ENCODE measurements at places on chromosomes 11 and 22. TPM values are rescaled to one million over a fixed set of nuclear protein-coding genes. Genes with fewer than 3 reads are reported as not detected.

DNA sequence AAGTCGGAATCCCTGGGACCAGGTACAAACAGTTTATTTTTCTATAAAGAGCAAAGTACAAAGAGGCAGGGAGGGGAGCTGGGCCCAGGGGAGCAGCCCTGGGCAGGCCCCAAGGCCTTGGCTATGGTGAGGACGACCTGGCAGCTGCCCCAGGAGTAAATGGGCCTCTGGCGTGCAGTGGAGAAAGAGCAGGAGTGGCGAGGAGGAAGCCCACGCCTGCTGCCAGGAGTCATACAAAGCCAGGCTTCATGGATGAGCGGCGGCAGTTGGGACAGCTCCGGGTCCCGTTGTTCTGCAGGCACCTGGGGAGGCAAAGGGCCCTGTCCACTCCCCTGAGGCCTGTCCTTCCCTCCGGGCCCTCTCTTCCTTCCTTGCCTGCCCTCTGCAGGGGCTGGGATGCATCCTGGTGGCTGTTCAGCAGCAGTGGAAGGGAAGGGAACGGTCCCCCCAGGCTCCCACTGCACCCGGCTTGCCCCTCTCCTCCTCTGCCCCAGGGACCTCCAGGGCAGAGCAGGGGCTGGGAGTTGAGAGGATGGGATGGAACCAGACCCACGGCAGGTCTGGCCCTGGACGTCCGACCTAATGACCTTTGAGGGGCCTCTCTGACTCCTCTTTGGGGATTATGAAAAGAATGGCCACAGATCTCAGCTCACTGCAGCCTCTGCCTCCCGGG is 11.1 kb downstream of the RAPSN start:
- DNase-seq: no peak

Gene CPT1A
- total RNA-seq: 15.0 TPM

DNA sequence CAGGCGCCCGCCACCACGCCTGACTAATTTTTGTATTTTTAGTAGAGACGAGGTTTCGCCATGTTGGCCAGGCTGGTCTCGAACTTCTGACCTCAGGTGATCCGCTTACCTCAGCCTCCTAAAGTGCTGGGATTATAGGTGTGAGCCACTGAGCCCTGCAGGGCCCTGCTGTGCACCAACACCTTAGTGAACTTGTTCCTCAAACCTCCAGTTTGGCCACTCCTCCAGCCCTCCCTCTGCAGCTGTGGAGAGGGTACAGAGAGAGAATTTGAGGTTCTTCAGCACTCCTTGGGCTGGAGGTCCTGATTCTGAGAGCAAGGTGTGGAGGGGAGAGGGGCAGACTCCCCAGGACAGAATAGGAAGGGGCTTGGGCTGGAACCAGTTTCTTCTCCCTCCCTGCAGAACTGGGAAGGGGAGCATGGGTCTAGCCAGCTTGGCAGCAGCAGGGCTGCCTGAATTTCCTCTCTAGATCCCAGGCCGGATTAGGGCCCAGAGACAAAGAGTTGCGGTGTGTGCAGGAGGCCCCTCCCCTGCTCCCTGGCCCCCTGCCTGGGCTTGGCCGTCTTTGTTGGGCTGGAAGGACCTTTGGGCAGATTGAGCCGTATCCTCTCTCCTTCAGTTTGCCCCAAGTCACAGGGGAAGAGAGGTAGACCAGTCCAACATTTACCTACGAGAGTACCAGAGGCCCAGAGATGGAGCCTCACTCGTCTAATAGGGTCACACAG is 2.3 kb upstream of the PEX16 start:
- no peak for DNase-seq

GRCh38 chr11:833849-834311 is 1.1 kb downstream of the CD151 start:
- no peak for DNase-seq

DNA sequence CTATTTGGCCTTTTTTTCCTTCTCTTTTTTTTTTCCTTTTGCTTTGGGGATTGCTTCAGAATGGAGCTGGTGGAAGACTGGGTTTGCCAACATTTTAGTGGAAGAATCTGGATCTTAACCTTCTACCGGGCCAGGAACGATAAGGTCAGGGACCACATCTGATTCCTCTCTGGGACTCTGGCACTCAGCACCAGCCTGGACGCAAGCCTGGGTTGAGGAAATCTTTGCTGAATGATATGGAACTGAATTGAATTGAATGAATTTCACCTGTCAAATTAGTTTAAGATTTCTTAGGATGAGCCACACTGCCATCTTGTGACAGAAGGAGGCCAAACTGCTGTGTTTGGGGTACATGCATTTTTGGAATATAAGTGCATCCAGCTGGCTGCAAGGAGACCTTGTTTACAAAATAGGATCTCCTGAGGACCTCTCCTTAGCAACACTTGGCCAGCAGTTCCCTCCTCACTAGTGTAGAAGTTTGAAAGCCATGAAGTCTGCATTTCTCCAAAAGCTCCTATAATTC is 30.4 kb downstream of the TPBGL start:
- DNase-seq: peak; percentile 39

Gene FOSL1
- 286 TPM for total RNA-seq

GRCh38 chr11:88414385-88414861 is 76.9 kb upstream of the CTSC start:
- peak; percentile 79 for DNase-seq

Gene MS4A12
- 0.27 TPM for total RNA-seq

Gene RIMBP3B
- 0.02 TPM for total RNA-seq

GRCh38 chr11:38971141-38971540 is 2373.1 kb upstream of the RAG2 start:
- DNase-seq: peak; percentile 74

DNA sequence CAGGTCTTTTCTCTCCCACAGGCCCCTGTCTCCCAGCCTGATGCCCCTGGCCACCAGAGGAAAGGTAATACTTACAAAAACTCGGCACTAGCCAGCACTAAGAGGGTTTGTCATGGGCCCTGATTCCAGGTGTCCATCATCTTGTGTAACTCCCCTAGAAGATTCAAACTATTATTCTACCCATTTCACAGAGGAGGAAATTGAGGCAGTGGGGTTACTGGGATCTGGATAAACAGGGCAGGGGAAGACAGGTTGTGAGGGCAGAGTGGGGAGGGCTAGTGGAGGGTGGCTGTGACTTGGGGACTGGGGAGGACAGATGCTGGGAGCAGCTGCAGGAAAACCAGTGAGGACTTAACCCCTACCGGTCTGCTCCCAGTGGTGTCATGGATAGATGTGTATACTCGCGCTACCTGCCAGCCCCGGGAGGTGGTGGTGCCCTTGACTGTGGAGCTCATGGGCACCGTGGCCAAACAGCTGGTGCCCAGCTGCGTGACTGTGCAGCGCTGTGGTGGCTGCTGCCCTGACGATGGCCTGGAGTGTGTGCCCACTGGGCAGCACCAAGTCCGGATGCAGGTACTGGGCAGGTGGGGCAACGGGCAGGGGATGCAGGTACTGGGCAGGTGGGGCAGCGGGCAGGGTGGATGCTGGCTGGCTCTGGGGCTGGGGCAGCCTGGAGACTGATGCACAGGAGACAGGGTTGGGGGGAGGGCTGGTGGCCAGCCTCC is 1.2 kb downstream of the VEGFB start:
- no peak for DNase-seq

Gene UBQLN3
- not detected for total RNA-seq

Gene LINC01488
- not detected for total RNA-seq

- DNase-seq: no peak
These were observed 33.7 kb upstream of the B3GAT1 start for GRCh38 chr11:134445601-134446325.

DNA sequence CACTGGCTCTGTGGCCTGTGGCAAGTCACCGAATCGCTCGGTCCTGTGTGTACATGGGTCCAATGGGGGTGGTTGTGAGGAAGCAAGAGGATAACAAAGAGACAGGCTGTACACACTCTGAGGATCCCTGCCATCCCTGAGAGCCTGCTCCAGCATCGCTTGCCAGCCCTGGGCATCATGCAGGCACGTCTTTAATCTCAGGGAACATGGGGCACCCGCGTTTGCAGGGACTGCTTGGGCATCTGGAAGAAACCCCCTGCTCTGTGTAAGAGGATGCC is 1.3 kb upstream of the C1QTNF5 start:
- no peak for DNase-seq

Gene OR4A16
- not detected for total RNA-seq
